Type B pancreatic cell (in vitro differentiated cells): ENCODE measurements at places on chromosomes 11 and 22.
A peak's percentile ranks its signal among the peaks of the same experiment; 100 is the strongest.

DNA sequence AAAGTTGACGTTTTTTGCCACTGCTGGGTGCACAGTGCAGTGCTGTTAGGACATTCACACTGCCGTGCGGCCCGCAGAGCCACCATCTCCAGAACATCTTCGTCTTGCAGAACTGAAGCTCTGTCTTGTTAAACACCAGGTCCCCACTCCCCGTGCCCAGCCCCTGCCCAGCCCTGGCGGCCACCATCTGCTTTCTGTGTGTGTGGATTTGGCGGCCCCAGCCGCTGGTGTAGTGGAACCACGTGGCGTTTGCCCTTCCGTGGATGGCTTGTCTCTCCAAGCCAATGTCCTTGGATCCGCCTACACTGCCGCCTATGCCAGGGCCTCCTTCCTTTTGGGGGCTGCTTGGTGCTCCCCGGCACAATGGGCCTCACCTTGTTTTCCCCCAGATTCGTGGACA lies 8.2 kb upstream of the MUC5AC start:
- peak; percentile 65 for DNase-seq

GRCh38 chr11:33898957-33899356 lies 7.1 kb upstream of the LMO2 start:
- no peak for DNase-seq

DNA sequence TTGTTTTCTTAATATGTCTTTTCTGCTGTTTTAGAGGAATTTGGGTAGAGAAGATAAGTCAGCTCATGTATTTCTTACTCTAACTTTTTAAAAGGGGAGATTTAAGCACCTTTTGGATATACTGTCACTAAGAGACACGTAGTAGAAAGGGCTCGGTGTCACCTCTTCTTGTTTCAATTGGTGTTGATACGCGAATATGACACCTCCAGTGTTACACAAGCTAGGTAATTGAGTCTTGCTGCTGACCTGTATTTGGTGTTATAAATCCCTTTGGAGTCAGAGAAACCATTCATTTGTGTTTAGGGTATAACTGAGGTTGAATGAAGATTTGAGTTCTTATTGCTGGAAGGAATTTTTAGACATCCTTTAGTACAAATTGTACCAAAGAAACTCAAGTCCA lies 25.6 kb downstream of the FAR1 start:
- DNase-seq, result no peak

GRCh38 chr11:133887692-133888332 lies 42.5 kb upstream of the SPATA19 start:
- no peak for DNase-seq

- no peak for DNase-seq
These were observed 105.1 kb downstream of the TENM4 start for GRCh38 chr11:79335681-79336080.
